Stimulated activated CD8-positive, alpha-beta memory T cell treated with anti-CD3 and anti-CD28 coated beads, Interleukin-7, amount 100 ng/mL, for 48 hours (primary cell): ENCODE measurements at places on chromosomes 13 and 19.

- no peak for DNase-seq
Measured at GRCh38 chr19:43660971-43661360, 9.0 kb downstream of the PLAUR start.

- no peak for DNase-seq
Measured at GRCh38 chr19:41893899-41894298, 10.9 kb downstream of the ARHGEF1 start.

GRCh38 chr13:45468635-45469034 lies 3.9 kb downstream of the COG3 start:
- no peak for DNase-seq

- DNase-seq = no peak
Measured at GRCh38 chr19:30855442-30855841, 483.3 kb downstream of the ZNF536 start.
